ENCODE measurements at places on chromosomes 7 and 10. TPM values are rescaled to one million over a fixed set of nuclear protein-coding genes. Genes with fewer than 3 reads are reported as not detected.

- DNase-seq, result peak; percentile 82
Measured at GRCh38 chr10:110207011-110207804, at the start of gene MXI1. MXI1 (plus strand) TSS chr10:110207605; CDS start chr10:110207809, 204 bp downstream.

- DNase-seq, result no peak
Measured at GRCh38 chr7:140864732-140865131, 60.0 kb downstream of the BRAF start.

DNA sequence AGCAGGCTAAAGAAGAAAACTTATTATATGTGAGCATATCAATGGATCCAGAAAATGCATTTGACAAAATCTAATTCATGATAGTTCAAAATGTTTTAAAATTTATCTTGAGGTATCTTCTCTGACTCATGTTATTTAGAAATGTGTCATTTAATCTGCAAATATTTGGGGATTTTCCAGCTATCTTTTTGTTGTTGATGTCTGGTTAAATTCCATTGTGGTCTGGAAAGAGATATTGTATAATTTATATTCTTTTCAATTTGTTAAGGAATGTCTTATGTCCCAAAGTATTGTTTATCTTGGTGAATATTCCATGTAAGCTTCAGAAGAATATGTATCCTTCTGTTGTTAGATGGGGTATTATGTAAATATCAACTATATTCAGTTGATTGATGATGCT, 942.5 kb downstream of the KCNMA1 start:
- DNase-seq, result no peak

- no peak for DNase-seq
Measured at GRCh38 chr10:77392236-77392721, 245.3 kb downstream of the KCNMA1 start.

DNA sequence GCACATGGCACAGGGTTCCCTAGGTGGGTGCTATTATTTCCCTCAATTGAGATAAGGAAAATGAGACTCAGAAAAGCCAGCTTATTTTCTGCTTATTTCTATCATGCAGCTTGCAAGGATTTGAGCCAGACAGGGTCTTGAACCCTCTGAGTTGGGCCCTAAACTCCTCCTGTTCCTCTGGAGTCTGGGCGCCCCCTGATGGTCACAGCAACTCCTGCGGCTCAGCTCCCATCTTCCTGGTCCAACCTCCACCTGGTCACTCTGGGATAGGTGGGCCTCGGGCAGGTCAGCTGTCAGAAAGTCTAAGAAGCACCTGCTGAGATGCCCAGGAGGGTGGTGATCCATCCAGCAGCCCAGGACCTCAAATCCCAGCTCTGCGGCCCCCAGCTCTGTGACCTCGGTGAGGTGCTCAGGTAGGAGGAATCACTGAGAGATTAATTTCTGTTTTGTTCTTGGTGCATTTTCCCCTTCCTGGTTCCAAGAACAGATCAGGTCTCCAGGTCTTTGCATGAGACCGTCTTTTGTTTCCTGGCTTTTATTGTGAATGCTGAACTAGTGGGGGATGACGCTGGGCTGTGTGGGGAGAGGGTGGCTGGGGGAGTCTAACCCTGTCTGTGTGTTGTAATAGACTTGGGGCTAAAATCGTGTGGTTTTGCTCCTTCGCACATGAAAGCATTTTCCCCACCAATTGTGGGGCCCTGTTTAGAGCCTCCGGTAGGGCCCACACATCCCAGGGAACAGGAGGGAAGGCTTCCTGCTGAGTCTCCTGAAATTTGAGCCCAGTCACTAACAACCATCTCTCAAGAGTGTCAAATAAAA, 32.8 kb downstream of the TMEM130 start:
- DNase-seq, result peak; percentile 32

GRCh38 chr10:79103129-79103528, 34.4 kb downstream of the ZMIZ1 start:
- no peak for DNase-seq

- DNase-seq, result no peak
Measured at GRCh38 chr7:100555701-100556100, 16.7 kb downstream of the AGFG2 start.

DNA sequence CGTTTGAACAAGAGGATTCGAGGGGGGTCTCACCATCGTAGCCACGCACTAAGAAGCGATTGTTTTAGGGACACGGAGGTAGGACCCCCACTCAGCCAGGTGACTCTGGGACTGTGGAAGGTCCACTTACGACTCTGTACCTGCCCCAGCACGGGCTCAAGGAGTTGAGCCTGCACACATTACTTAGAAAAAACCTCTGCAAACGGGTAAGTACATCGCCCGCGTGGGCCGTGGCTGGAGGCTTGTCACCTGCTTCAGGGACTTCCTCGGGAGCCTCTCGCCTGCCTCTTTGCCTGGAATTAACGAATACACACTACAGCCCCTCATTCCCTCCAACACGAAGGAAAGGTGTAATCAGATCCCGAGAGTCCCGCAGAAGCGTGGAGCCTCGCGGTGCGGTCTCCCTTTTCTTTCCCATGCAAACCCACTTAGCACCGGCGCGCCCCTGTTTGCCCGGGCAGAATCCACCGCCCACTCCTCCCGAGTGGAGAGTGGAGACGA, 826 bp downstream of the PODXL start:
- DNase-seq, result no peak

DNA sequence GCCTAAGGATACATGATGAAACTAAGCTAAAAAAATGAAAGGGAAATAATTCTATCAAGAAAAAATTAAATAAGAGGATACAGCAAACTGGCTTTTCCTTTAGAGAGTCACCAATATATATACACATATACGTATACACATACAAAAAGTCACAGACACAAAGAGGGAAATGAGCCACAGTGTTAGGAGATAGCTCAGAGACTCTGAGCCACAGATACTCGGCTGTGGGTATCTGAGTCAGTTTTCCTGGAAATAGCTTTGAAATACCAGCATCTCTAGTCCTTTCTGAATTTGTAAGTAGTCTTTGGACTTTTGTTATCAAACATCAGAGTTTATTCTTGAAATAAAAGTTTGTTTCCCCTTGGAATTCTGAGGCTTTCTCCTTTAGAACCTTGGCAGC, 111.8 kb downstream of the TBXAS1 start:
- DNase-seq, result no peak

DNA sequence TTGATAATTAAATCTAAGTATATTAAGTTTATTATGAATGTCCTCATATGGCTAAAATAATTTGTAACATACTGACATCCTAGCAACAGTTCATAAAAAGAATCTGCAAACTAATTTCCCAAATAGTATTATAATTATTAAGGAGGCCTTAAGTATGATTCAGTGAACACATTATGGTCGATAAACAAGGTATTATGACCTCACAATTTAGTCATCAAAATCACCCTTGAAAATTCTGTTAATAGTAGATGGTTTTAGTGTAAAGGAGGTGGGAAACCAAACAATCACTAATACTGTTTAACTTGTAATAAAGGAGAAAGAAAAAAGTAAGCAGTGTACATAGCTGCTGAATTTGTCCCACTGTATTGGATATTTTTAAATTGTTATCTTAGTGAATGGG, 2.1 kb downstream of the ETV1 start:
- DNase-seq, result no peak

DNA sequence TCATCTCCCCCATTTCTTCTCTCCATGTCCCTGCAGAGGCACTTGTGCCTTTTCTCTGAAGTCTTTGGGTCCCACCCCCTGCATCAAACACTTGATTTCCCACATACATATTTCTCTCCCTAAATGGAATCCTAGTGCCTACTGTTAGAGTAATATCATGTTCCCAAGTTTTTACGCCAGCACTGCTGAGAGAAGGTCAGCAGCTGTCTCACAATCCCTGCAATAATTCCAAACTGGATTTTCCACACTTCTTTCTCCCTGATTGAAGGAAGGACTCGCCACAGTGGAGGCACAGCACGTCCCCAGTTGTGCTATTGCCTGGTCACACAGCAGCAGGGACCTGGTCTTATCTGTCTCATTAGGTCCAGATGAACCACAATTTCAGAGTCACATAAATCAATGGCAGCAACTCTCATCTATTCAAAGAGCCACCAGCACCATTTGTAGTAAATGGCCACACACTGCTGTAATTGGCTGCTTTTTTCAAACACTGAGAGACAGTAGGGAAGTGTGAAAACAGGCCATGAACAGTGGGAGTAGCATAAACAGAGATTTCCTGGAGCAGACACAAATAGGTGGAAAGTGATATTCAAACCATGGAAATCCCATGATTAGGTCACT, 605.5 kb downstream of the XPNPEP1 start:
- no peak for DNase-seq

DNA sequence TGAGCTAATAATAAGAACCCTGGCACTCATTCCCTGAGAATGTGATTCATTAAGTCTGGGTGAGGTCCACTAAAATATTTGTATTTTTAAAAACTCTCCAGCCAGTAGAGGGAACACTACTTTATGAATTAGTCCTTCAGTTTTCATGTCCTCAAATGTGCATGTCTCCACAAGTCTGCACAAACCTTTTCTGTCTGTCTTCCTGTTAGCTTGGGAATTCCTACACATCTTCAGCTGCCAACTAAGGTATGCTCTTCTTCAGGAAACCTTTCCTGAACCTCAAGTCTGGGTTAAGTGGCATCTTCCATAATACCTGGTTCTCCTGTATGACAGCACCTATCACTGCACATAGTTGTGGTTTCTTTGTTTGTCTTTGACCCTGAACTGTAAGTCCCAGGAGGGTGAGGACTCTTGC, 119.6 kb upstream of the MKX start:
- no peak for DNase-seq

DNA sequence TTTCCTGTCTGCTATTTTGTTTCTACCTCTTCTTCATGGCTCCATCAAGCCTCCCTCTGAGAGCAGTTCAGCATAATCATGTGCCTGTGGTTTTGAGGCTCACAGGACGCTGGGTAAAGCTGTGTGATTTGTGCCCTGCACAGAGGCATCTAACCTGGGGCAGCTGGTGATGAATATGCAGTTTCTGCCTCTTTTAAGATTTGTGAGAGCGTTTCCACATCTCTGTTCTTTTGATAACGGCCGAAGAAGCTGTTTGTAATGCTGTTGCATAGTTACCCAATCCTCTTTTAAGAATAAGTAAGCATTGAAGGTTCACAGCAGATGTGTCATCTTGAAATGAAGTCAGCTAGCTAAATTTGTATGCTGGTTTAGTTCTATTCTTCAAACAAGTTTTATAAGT, 45.2 kb downstream of the PNLIPRP3 start:
- no peak for DNase-seq

DNA sequence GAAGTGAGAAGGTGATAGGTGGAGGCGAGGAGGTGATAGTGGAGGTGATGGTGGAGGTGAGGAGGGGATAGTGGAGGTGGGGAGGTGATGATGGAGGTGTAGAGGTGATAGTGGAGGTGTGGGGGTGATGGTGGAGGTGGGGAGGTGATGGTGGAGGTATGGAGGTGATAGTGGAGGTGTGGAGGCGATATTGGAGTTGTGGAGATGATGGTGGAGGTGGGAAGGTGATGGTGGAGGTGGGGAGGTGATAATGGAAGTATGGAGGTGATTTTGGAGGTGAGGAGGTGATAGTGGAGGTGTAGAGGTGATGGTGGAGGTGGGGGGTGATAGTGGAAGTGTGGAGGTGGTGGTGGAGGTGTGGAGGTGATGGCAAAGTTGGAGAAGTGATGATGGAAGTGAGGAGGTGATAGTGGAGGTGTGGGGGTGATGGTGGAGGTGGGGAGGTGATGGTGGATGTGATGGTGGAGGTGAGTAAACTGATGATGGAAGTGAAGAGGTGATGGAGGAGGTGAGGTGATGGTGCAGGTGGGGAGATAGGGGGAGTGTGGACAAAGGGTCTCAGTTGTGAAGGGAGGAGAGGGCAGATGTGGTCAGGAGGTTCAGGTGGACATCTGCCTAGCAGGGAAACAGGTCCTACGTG, 36.6 kb downstream of the ADCY1 start:
- no peak for DNase-seq

- DNase-seq, result peak; percentile 28
Measured at GRCh38 chr7:72058579-72058978, 353.6 kb downstream of the CALN1 start.

LEP gene
- polyA plus RNA-seq, result 0.12 TPM

WDFY4 gene
- 0.78 TPM for polyA plus RNA-seq

OR2F1 gene
- polyA plus RNA-seq, result not detected

STARD3NL gene
- 37.6 TPM for polyA plus RNA-seq

MYO3A gene
- polyA plus RNA-seq, result not detected

H2BK1 gene
- polyA plus RNA-seq, result not detected

CD36 gene
- 289 TPM for polyA plus RNA-seq
